Naive thymus-derived CD8-positive, alpha-beta T cell (primary cell): ENCODE measurements at places on chromosomes 6 and 20. TPM values are rescaled to one million over a fixed set of nuclear protein-coding genes. Genes with fewer than 3 reads are reported as not detected.

Gene MCCD1
- total RNA-seq, result not detected

Gene SLPI
- not detected for total RNA-seq

Gene HMGN4
- 73.3 TPM for total RNA-seq

Gene AGPAT1
- total RNA-seq, result 28.6 TPM

Gene MDFI
- not detected for total RNA-seq

GRCh38 chr6:89268776-89269175 is 46.3 kb downstream of the GABRR2 start:
- H3K27ac ChIP-seq, result no peak overlapping the region
- H3K4me1 ChIP-seq, result no peaks in the 10 kb centered on the region
- no peaks in the 10 kb centered on the region for H3K36me3 ChIP-seq
- no peaks in the 10 kb centered on the region for H3K27me3 ChIP-seq
- no peak for DNase-seq

- no peaks in the 10 kb centered on the region for H3K4me1 ChIP-seq
- no peak overlapping the region for H3K4me3 ChIP-seq
- H3K36me3 ChIP-seq, result no peaks in the 10 kb centered on the region
- no peak for DNase-seq
- peaks cover 3% of the 10 kb centered on the region for H3K27me3 ChIP-seq
Observed at GRCh38 chr6:148398244-148398643, 55.6 kb downstream of the SASH1 start.

DNA sequence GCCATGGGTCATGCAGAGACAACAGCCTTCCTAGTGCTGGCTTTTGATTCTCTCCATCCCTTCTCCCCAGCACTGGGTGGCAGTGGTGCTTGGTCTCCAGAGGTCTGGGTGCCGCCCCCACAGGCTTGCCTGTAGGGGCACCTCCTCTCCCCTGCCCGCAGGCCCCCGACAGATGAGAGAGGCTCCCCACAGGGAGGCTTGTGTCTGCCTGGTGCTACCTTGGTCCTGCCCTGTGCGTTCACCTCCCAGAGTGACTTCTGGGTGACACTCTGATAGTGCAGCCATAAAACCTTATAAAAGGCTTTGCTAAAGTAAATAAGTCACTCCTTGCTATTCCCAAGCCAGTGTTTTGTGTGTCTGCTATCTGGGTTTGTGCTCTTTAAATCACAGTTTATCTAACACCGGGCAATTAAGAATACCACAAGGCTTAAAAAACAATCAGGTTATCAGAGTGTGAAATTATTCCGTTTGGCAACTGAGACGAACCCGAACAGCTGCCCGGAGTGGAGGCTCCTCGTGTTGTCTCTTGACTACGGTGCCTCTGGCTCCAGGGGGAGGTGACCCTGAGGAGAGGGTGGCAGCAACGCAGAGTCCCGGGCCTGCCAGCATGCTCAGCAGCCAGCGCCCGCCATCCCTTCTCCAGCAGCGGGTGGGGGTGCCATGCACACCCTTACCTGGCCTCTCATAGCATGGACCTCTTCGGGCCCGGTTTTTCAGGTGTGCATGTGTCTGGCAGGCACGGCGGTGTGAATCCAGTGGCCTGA is 5.4 kb upstream of the C20orf204 start:
- no peak overlapping the region for H3K27ac ChIP-seq
- no peaks in the 10 kb centered on the region for H3K27me3 ChIP-seq
- no peaks in the 10 kb centered on the region for H3K36me3 ChIP-seq
- no peak overlapping the region for H3K4me3 ChIP-seq
- H3K4me1 ChIP-seq, result peaks cover 18% of the 10 kb centered on the region

- peaks cover 1% of the 10 kb centered on the region for H3K27me3 ChIP-seq
- no peak overlapping the region for H3K4me3 ChIP-seq
- H3K27ac ChIP-seq, result no peak overlapping the region
- no peaks in the 10 kb centered on the region for H3K4me1 ChIP-seq
Observed at GRCh38 chr6:109255946-109256640, 126.2 kb downstream of the CD164 start.

DNA sequence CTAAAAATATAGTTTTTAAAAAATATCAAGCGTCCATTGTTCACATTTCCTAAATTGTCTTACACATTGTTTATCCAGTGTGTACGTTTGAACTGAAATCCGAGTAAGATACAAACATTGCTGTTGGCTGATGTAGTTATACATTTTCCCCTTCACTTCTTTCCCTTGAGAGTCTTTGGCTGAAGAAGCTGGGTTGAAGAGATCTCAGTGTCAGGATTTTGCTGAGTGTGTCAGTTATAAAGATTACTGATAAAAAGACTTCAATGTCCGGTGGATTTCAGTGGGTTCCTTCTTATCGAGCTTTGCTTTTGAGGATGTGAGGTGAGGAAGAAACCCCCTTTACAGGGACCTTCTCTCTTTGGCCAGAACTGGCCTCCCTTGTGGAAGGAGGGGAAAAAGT is 20.5 kb downstream of the RFPL4B start:
- peaks cover 40% of the 10 kb centered on the region for H3K27me3 ChIP-seq
- no peaks in the 10 kb centered on the region for H3K4me1 ChIP-seq
- no peak overlapping the region for H3K27ac ChIP-seq
- no peak for DNase-seq

DNA sequence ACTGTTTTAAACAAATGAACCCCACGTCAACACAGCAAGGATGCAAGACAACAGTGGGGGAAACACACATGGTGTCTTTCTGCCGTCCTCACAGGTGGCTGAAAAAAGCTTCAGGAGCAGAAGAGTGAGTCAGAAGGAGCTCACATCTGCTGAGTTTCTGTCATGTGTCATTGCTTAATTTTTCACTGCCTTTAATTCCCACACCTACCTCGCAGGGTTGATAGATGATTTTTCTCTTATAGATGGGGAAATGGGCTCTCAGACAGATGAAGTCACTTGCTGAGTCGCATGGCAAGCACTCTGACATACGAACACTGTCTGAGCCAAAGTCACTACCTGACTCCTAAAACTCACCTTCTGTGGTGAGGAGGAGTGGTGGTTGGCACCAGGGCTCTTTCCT is 28.3 kb upstream of the CARMIL1 start:
- no peak for DNase-seq
- H3K27me3 ChIP-seq, result peaks cover 7% of the 10 kb centered on the region
- no peaks in the 10 kb centered on the region for H3K36me3 ChIP-seq
- H3K27ac ChIP-seq, result no peak overlapping the region
- H3K4me1 ChIP-seq, result no peaks in the 10 kb centered on the region

DNA sequence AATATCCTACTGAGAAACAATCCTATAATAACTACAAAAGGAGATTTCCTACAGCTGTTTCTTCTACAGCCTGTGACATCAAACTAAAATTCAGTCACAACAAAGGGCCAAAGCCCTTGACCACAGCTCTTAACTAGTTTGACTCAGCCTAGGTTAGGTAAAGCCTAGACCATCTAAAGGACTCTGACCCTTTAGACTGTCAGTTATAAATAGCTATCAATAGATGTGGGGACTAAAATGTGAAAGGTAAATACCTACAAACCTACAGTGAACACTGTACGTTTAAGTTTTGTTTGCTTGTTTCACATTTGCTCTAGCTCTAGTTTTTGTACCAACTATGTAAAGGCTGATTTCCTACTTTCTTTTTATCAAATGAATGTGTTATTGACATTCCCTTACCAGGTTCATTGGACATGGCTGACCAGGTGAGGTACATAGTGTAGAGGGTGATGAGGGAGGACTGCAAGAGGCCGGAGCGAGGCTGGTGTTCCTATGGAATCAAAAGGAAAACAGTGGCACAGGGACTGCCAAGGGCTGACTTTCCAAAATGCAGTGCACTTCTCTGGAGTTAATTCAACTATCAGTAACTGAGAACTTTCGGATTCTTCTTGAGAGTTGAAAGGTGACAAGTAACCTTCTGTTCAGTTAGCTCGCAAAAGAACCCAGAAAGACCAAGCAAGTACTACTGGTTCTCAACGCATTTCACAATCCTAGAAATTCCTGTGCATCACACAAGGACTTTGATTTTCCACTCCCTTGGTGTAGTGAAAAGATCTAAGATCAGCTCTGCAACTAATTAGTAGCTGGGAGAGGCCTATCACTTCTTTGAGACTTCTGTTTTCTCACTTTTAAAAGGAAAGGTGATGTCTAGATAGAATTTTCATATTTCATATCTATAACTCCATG is 17.2 kb downstream of the SERINC3 start:
- DNase-seq, result no peak
- H3K27ac ChIP-seq, result peak overlapping the region; percentile 30
- no peaks in the 10 kb centered on the region for H3K27me3 ChIP-seq
- H3K4me3 ChIP-seq, result no peak overlapping the region
- H3K4me1 ChIP-seq, result peaks cover 9% of the 10 kb centered on the region
- peaks cover 94% of the 10 kb centered on the region for H3K36me3 ChIP-seq

DNA sequence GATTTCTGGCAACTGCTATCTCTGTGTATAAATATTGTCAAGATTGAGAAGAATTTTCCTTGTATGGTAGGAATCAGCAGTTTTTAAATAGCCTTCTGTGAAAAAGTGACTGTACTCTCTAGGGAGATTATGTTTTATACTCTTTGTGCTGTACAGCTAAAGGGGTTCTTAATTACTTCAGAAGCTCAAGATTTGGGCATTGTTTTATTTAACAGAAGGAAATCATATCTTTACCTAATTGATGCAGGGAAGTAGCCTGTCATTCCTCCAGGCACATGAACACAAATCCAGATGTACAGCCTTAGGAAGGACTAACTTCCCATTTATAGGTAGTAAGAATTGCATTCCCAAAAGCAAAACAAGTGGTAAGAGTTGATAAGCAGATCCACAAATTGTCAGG is 1.3 kb downstream of the CALHM5 start:
- H3K4me1 ChIP-seq, result no peaks in the 10 kb centered on the region
- H3K27me3 ChIP-seq, result peaks cover 4% of the 10 kb centered on the region
- H3K36me3 ChIP-seq, result peaks cover 6% of the 10 kb centered on the region
- no peak for DNase-seq
